ENCODE measurements at places on chromosomes 1 and 21.
A peak's percentile ranks its signal among the peaks of the same experiment; 100 is the strongest.

DNA sequence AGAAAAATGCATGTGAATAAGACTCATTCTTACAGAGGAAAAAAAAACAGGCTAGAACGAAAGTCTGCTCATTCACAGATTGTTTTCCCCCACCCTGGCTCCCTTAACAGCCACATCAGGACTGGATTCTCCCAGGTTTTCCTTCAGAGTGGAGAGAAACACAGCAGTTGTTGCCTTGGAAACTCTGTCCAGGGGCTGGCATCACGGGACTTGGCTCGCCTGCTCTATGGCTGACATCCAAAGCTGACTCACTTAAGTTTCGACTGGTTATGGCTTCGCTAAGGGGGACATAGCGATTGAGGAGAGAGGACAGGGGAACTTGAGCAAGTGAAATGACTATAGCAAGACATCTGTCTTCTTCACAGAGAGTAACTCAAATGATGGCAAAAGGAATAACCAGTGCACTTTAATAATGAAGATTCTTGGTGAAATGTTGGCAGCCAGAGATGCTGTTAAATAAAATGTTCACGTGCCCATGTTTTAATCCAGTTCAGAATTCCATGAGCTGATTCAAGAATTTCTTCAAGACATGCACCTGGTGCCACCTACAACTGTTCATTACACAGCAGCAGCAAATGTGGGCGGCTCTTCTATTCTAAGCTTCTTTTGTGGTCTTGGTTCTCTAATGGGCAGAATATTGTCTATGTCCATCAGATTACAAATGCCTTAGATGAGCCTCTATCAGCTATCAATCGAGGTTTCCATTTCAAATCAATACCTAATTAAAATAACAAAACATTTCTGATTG is 21.8 kb downstream of the MIS18A start:
- no peaks in the 10 kb centered on the region for H3K27me3 ChIP-seq
- peaks cover 32% of the 10 kb centered on the region for H3K4me1 ChIP-seq
- H3K27ac ChIP-seq: peak overlapping the region; percentile 54
- H3K36me3 ChIP-seq: no peaks in the 10 kb centered on the region
- no peak overlapping the region for H3K4me3 ChIP-seq

DNA sequence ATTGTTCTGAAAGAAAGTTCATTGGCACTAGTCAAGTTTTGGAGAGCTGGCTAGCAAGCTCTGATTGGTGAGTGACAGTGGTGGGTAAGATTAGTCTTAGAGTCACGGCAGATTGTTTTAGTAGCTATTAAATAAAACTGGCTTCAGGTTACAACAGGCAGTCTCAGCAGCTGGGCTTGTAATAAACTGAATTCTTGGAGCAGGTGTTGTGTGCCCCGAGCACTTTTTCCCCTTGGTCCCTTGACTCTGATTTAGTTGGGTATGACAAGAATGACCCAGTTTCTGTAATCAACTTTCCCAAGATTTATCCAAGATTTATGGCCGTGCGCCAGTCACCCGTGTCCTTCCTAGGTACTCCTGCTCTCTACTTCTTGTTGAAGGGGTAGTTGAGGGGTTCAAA is 40.2 kb downstream of the TBCE start:
- no peak for DNase-seq
- H3K27ac ChIP-seq: no peak overlapping the region
- no peaks in the 10 kb centered on the region for H3K4me1 ChIP-seq

DNA sequence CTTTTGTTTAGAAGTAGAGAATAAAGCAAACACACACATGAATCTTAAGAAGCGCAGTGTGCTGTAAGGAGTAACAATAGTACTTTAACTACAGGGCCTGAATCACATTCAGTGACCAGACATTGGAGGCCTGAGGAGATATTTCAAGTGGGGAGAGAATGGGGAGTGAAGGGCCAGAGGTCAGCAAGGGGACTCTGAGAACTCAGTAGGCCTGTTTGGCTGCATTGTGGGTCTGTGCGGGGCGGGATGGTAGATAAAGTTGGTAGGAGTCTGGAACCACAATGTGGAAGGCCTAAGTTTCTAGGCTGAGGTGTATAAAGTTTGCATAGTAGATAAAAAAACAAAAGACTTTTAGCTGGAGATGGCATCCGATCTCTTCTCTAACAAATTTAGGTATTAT is 52.7 kb upstream of the WLS start:
- no peaks in the 10 kb centered on the region for H3K36me3 ChIP-seq
- H3K27ac ChIP-seq: no peak overlapping the region
- H3K4me3 ChIP-seq: no peak overlapping the region
- H3K27me3 ChIP-seq: no peaks in the 10 kb centered on the region
- no peak for DNase-seq
- no peaks in the 10 kb centered on the region for H3K4me1 ChIP-seq

DNA sequence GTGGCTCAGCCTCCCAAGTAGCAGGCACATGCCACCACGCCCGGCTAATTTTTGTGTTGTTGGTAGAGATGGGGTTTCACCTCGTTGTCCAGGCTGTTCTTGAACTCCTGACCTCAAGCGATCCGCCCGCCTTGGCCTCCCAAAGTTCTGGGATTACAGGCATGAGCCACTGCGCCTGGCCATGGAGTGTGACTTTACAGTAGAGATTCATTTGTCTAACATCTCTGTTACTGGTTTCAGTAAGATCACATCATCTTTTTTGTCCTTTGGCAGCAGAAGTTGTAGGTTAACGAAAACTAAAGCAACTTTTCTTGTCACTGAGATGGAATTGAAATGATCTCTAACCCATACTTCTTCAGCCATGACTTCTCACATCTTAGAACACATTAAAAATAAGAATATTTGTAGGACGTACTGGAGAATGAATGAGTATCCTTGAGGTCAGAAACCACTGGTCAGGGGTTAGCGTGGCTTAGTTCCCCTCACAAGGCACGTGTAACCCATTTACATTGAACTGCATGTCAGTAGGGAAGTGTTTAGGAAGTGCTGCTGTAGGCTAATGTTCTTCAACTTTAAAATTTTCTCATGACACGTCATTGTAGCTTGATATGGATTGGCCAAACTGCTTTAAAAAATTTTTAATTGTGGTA is 75.9 kb downstream of the CAMTA1 start:
- H3K4me1 ChIP-seq: peaks cover 4% of the 10 kb centered on the region
- H3K4me3 ChIP-seq: no peak overlapping the region
- no peaks in the 10 kb centered on the region for H3K36me3 ChIP-seq
- DNase-seq: no peak

DNA sequence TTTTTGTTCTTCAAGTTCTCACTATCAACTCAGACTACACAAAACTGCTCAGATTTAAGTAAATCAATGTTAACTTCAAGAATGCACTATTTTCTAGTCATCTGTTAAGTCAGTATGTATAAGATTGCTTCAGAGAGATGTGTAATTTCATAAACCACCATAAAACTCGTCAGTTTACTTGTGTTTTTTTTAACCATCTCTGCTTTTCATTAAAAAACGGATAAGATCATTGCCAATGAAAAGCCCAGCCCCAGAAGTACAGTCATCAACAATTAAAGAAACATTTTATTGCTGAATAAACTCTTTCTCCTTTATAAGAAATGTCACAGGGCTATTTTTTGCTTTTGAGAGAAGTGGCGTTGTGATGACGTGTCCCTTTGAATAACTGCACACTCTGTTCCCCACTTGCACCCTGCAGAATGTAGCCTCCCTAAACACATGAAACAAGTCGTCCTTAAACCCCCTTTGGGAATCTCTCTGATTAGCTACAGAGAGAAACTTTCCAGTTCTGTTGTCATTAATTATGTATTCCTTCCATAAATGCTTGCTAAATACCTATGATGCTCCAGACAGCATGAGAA is 202.7 kb upstream of the FOXD3 start:
- no peak overlapping the region for H3K4me3 ChIP-seq
- H3K4me1 ChIP-seq: no peaks in the 10 kb centered on the region
- no peaks in the 10 kb centered on the region for H3K27me3 ChIP-seq

DNA sequence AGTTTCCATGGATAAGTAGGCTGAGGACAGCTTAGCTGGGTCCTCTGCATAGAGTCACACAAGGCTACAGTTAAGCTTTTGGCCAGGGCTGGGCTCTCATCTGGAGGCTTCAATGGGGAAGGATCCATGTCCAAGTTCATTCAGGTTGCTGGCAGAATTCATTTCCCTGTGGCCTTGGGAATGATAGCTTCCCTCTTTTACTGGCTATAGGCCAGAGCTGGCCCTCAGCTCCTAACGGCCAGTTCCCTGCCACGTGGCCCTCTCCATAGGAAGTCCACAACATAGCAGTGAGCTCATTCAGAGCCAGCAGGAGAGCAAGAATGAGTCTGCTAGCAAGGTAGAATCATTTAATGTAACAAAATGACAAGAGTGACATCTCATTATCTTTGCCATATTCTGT is 15.1 kb upstream of the PODN start:
- no peaks in the 10 kb centered on the region for H3K27me3 ChIP-seq
- H3K4me3 ChIP-seq: no peak overlapping the region
- no peak overlapping the region for H3K27ac ChIP-seq
- H3K36me3 ChIP-seq: peaks cover 6% of the 10 kb centered on the region

DNA sequence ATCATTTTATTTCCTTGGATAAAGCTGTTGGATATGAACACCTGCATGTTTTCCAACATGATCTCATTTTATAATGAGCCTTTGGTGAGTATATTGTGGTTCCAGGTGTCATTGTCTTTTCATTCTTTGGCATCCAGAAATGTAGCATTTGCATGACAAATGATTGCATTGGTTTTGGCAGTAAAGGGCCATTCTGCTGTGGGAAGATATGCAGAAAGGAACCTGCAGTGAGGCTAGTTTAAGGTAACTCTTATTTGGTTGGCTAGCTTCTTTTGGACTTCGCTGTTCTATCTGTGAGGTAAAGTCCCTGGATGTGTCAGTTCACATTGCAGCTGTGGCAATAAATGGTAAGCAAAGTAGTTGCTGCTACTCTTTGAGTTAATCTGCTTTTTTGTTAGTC is 343.0 kb downstream of the AMY1C start:
- no peak overlapping the region for H3K27ac ChIP-seq
- H3K36me3 ChIP-seq: no peaks in the 10 kb centered on the region
- H3K27me3 ChIP-seq: no peaks in the 10 kb centered on the region
- DNase-seq: no peak
- no peak overlapping the region for H3K4me3 ChIP-seq

- H3K27me3 ChIP-seq: no peaks in the 10 kb centered on the region
- no peaks in the 10 kb centered on the region for H3K36me3 ChIP-seq
- no peak for DNase-seq
These were observed 72.3 kb upstream of the NR5A2 start for GRCh38 chr1:199955235-199955634.

GRCh38 chr1:111867868-111868440 is 112.3 kb downstream of the DDX20 start:
- H3K4me1 ChIP-seq: no peaks in the 10 kb centered on the region
- no peak overlapping the region for H3K4me3 ChIP-seq
- no peak overlapping the region for H3K27ac ChIP-seq

DNA sequence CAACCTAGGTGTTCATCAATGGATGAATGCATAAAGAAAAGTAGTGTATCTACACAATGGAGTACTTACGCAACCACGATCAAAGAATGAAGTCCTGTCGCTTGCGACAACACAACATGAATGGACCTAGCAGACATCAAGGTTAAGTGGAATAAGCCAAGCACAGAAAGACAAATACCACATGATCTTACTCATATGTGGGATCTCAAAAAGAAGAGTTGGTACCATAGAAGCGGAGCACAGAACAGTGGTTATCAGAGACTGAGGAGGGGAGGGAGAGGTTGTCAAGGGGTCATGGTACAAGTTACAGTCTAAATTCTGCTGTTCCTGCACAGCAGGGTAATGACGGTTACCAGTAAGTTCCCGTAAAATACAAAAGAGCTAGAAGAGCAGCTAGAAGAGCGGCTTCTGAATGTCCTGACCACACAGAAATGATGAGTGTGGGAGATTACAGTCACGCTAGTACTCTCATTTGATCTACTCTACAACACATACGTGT is 36.7 kb downstream of the NPHP4 start:
- no peak overlapping the region for H3K27ac ChIP-seq
- no peaks in the 10 kb centered on the region for H3K4me1 ChIP-seq
- no peaks in the 10 kb centered on the region for H3K27me3 ChIP-seq
- no peak for DNase-seq
- H3K4me3 ChIP-seq: no peak overlapping the region

- no peak overlapping the region for H3K4me3 ChIP-seq
- no peaks in the 10 kb centered on the region for H3K4me1 ChIP-seq
- no peaks in the 10 kb centered on the region for H3K27me3 ChIP-seq
- no peaks in the 10 kb centered on the region for H3K36me3 ChIP-seq
These were observed 45.3 kb downstream of the NFASC start for GRCh38 chr1:204915861-204916495.

- H3K4me3 ChIP-seq: no peak within 1 kb of the TSS
- no peak within 1 kb of the TSS for H3K27ac ChIP-seq
- no peaks in the 10 kb centered on the region for H3K36me3 ChIP-seq
- H3K4me1 ChIP-seq: no peaks in the 10 kb centered on the region
- H3K27me3 ChIP-seq: no peaks in the 10 kb centered on the region
These were observed at the start of gene S100B for GRCh38 chr21:46604975-46605766. S100B (minus strand) TSS chr21:46605082; CDS start chr21:46602415, 2,667 bp downstream.

GRCh38 chr1:223161321-223161720 is 18.3 kb upstream of the TLR5 start:
- no peak overlapping the region for H3K4me3 ChIP-seq
- H3K27me3 ChIP-seq: no peaks in the 10 kb centered on the region
- no peaks in the 10 kb centered on the region for H3K36me3 ChIP-seq
- no peaks in the 10 kb centered on the region for H3K4me1 ChIP-seq
- H3K27ac ChIP-seq: no peak overlapping the region
- DNase-seq: no peak

- no peak overlapping the region for H3K4me3 ChIP-seq
- no peaks in the 10 kb centered on the region for H3K4me1 ChIP-seq
- no peaks in the 10 kb centered on the region for H3K36me3 ChIP-seq
- H3K27ac ChIP-seq: no peak overlapping the region
- no peaks in the 10 kb centered on the region for H3K27me3 ChIP-seq
- DNase-seq: no peak
These were observed 876.5 kb upstream of the B3GALT2 start for GRCh38 chr1:194062962-194063361.

- H3K27ac ChIP-seq: no peak overlapping the region
- DNase-seq: no peak
- H3K27me3 ChIP-seq: no peaks in the 10 kb centered on the region
These were observed 116.8 kb downstream of the CASZ1 start for GRCh38 chr1:10679496-10680220.

- H3K4me3 ChIP-seq: peak overlapping the region; percentile 23
- peaks cover 17% of the 10 kb centered on the region for H3K4me1 ChIP-seq
- no peaks in the 10 kb centered on the region for H3K36me3 ChIP-seq
- H3K27me3 ChIP-seq: no peaks in the 10 kb centered on the region
These were observed 39.3 kb downstream of the HMGB4 start for GRCh38 chr1:33903210-33903589.

DNA sequence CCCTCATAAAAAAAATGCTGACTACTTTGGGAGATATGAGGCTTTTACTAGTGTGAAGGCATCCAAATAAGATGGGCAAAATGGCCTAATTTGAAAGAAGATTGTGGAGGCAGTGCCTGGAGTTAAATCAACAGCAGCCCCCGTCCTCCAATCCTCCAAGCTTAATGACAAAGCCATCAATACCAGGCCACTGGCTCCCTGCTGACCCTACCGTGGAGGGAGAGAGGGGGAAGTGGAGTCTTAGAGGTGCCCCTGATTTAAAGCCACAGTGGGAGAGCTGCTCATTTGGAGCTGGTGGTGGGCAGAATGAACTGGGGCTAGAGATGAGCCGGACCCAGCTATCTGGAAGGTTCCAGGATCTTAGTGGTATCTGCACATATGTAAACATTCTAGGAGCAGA is 24.3 kb upstream of the KNCN start:
- no peak overlapping the region for H3K27ac ChIP-seq
- peaks cover 5% of the 10 kb centered on the region for H3K4me1 ChIP-seq
- H3K36me3 ChIP-seq: peaks cover 35% of the 10 kb centered on the region
- H3K4me3 ChIP-seq: no peak overlapping the region
- DNase-seq: no peak
